ENCODE measurements at places on chromosomes 5 and 9.

DNA sequence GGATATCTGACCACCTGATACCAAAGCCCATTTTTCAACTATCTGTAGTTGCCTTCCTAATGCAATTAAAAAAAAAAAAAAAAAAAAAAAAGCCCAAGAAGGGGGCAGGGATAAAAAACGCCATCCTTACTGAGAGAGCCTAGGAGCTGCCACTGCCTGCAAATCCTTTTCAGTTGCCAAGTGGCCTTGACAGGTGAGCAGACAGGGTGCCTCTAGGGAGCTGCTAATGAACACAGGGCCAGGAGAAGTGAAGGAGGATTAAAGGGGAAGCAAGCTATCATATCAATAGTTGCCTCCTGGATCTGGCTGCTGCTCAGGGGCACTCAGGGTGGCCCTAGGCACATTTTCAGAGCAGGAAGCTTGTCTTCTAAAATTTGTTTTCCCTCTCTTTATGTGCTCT lies 547.4 kb downstream of the TLE1 start:
- no peak for DNase-seq

DNA sequence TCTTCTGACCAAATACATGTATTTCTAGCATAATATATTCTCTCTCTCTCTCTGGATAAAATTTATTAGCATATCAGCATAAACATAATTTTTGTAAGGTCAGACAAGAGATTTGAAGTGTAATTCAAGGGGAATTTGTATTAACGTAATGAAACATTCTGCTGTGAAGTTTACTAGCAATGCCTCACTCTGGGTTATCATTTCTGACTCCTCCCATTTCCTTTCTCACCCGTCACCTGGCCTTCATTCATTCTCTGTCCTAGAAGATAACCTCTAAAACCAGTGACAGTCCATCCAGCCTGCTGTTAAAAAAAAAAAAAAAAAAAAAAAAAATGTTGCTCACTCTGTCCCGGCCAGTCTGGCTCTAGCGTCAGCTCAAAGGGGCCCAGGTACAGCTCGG lies 27.1 kb downstream of the GRAMD2B start:
- DNase-seq: no peak

DNA sequence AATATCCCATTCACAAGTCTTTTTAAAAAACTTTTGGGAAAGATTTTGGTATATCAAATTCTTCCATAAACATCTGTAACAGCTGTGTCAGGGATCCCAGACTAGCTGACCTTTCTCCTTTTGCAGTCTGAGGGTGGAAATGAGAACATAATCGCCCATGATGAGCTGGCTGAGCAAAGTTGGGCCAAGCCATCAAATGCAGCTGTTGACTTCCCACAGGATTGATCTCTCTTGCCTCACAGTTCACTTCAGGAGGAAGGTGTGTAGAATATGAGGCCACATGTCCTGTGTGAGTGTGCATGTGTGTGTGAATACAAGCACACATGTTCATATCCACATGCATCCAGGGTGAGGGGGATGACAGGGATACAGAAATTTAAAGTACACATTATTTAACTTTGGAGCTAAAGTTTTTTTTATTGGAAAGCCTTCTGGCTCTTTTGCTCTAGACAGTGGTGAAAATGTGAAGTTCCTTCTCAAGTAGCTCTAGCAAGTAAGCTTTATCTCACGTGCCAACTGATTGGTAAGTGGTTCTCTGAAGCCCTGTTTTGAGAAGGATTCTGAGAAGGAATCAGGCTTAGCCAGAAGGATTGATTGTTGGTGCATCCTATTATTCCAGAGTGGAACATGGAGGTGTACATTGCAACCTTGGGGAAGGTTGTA lies 468.8 kb upstream of the DMAC1 start:
- no peak for DNase-seq

- DNase-seq: no peak
Observed at GRCh38 chr9:93022721-93023520, 35.6 kb upstream of the SUSD3 start.

GRCh38 chr5:26192486-26192885 lies 845.9 kb downstream of the CDH9 start:
- DNase-seq: no peak

DNA sequence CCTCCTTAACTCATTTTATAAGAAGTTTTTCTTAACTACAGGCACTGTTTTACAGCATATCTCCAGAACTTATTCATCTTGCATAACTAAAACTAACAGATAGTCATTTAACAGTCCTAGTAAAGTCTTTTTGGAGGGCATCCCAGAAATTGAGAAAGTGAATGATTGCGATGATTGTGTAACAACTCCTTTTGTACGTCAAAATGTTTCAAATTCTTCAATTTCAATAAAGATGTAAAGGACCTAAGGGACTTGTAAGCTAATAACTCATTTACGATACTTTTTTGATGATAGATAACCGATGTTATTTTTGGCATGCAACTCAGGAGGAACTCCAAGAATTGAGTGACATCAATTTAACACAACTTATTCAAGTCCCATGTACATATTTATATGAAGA lies 42.7 kb downstream of the SVEP1 start:
- no peak for DNase-seq

DNA sequence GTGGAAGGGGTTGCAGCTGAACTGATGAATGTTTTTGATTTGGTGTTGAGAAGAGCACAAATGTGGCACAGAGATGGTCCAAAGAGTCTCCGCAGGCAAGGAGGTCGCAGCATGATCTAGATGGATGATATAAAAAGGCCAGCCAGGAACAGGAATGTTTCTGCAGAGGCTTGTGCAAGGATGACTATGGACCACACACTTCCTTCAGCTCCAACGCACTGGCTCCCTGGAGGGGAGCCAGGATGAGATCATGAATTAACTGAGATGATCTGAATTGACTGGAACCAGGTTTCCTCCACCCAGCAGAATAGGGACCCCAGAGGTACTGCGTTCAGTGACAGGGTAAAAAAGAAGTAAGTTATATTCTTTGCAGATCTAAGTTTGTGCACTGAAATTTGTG lies 89.0 kb downstream of the ARSB start:
- no peak for DNase-seq

DNA sequence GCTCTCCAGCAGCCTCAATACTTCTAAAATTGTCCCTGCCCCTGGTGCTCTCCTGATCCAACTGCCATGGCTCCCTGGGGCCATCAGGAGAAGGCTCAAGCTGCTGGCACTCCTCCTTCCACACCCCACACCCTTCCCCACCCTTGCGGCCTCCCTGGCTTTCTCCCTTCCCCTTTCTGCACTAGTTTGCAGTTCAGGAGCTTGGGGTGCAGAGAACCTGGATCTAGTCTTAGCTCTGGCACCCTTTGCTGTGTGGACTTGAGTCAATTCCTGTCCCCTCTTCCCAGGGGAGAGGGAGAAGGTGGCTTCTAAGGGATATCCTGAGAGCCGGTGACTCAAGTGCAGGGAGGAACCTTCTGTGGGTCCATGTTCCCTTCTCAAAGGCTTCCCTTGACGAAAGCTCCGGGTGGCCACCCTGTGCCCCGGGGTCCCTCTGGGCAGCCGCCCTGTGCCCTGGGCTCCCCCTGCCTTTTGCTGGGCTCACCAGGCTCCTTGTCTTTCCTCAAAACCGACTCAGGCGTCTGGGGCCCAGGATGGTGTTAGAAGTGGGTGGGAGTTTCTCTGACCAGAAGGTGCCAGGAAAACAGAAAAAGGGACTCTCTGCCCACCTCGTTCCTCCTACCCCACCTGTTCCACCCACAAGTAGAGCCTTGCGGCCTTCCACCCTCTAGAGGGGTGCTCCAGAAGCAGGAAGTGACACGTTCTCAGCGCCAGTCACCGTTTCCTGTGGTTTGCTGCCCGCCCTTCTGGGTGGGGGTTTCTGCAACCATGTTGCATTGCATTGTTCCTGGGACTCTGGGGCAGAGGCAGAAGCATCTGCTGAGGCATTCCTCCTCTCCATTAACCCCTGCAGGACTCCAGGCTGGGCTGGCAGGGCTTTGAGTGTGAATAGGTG lies 15.0 kb downstream of the GLIPR2 start:
- no peak for DNase-seq

- DNase-seq: peak; percentile 46
Observed at GRCh38 chr5:53095931-53096525, 13.5 kb downstream of the MOCS2 start.

DNA sequence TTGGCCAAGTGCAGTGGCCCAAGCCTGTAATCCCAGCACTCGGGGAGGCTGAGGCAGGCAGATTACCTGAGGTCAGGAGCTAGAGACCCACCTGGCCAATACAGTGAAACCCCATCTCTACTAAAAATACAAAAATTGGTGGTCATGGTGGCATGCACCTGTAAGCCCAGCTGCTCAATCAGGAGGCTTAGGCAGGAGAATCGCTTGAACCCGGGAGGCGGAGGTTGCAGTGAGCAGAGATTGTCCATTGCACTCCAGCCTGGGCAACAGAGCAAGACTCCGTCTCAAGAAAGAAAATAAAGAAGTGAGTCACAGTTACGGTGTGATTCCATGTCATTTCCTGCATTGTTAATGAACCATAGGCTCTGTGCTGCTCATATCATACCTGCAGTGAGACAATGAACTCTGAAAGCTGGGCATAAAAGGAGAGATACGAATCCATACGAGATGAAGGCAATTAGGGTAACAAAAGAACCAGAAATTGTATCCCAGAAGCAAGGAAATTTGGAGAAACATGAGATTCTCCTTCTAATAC lies 44.6 kb downstream of the TIMD4 start:
- no peak for DNase-seq

Measured in neuronal stem cell (in vitro differentiated cells).